ENCODE measurements at places on chromosomes 2 and 18. TPM values are rescaled to one million over a fixed set of nuclear protein-coding genes. Genes with fewer than 3 reads are reported as not detected.

The RNU2-63P gene
- 251 TPM for total RNA-seq

The UGT1A4 gene
- not detected for total RNA-seq

The KYNU gene
- 1.6 TPM for total RNA-seq

The ATOH8 gene
- 29.5 TPM for total RNA-seq

The COL3A1 gene
- 3,691 TPM for total RNA-seq

The KCTD1 gene
- total RNA-seq, result 7.2 TPM

The SETBP1 gene
- total RNA-seq, result 5.2 TPM

The CCDC102B gene
- 5.3 TPM for total RNA-seq

The RAB17 gene
- total RNA-seq, result 0.17 TPM

The EFR3B gene
- 0.26 TPM for total RNA-seq

The TEKT4 gene
- not detected for total RNA-seq

The BMP10 gene
- total RNA-seq, result not detected

The PROC gene
- total RNA-seq, result not detected

The EVX2 gene
- not detected for total RNA-seq

The BOK gene
- total RNA-seq, result 9.3 TPM
